ENCODE measurements at places on chromosomes 1 and 21.

- no peak for DNase-seq
These were observed 17.7 kb downstream of the NEXN start for GRCh38 chr1:77906019-77906545.

DNA sequence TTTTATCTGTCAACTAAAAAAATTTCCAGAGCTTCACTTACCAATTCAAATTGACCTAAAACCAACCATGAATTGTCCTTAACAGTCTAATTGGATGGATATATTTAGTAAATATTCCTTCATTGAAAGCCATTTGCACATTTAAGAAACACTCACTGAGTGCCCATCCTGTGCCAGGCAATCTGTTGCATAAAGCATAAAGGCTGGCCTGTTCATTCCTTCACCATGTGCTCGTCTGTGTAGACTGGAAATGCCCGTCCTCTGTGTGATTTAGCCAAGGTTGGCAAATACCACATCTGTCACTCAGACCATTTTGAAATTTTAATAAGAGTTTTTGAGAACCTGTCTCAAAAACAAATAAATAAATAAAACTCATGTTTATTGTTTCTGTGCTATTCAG, 57.1 kb downstream of the ZNF684 start:
- DNase-seq: no peak

GRCh38 chr1:155167166-155168104, 5.7 kb downstream of the KRTCAP2 start:
- DNase-seq: peak; percentile 89

- DNase-seq: no peak
These were observed 96.0 kb upstream of the ACTRT2 start for GRCh38 chr1:2925291-2925690.

DNA sequence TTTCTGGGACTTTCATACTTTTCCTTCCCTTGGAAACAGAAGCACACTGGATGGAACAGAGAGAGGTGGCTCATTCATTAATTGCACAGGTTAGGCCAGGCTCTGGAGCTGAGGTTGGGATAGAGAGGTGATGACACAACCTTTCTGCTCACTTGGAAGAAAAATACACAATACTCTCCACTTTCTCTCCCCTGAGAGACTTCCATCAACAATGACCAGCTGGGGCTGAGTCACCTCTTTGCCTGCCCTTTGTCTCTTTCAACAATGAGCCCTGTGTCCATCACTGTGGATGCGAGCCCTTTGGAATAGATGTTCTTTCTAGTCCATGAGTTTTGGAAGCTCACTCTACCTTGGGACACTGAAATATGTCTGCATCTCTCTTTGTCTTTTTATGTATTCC, 43.1 kb downstream of the ATP2B4 start:
- DNase-seq: no peak
